NCI-H774 (cell line): ENCODE measurements at places on chromosomes 7 and 10.

DNA sequence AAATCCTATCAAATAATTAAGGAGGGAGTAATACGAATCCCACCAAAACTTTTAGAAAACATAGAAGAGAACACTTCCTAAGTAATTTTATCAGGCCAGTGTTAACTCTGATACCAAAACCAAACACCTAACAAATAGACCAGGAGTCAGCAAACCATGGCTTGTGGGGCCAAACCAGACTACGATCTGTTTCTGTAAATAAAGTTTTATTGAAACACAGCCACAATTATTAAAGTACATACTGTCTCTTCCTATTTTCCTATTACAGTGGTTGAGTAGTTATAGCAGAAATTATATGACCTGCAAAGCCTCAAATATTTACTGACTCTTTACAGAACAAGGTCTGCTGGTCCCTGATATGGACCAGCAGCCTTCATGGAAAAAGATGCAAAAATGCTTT, 73.1 kb upstream of the ELN start:
- DNase-seq: no peak

- DNase-seq: no peak
These were observed 278.4 kb downstream of the ANKRD30A start for GRCh38 chr10:37403776-37404175.

GRCh38 chr7:149490083-149490760, 7.4 kb downstream of the ZNF746 start:
- no peak for DNase-seq

DNA sequence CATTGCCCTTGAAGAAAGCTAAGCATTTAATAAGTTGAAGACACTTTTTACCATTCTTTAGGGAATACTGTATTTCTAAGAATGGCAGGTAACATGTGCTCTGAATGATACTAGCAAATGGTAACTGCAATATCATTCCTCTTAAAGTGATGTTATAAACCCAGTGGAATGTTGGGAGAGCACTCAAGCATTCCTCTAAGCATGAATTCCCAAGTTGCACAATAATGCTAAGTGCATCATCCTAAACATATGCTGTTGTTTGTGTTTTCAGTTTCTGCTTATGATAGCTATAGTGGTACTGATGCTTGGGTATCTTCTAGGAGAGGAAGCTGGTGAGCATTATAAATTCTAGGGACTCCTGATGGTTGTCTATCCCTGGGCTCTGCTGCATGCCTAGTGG, 673.9 kb downstream of the PHTF2 start:
- DNase-seq: no peak

GRCh38 chr7:109295158-109295557, 725.5 kb downstream of the DNAJB9 start:
- no peak for DNase-seq

DNA sequence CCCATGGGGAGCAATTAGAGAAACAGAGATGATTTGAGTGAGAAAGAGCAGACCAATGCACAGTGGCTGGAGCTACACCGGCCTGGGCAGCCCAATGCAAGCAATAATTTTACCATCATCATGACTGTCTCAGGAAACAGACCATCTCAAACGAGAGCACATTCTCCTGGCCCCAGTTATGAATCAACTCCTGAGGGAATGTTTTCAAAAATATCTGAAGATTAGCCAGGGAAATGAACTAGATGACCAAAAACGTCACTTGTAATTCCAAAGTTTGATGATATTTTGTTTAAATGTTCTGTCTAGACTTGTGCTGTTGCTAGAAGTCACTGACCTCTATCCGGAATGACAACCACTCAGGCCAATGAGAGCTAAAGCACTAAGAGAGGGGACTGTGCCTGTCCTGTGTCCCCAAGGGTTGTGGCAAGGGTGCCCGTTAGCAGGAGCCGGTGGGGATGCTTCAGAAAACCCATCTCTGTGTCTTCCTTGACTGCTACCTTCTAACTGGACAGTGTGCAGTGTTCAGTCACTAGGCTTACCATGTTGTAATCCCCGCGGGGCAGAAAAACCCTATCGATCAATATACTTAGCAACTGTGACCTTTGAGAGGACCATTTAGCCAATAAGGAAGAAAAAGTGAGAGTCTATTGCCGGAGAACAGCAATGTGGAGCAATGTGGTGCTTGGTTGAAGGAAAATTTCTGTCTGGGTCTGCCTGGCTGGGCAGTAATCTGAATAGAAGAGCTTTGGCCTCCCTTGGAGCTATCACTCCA, 202.4 kb downstream of the ADAM12 start:
- no peak for DNase-seq

DNA sequence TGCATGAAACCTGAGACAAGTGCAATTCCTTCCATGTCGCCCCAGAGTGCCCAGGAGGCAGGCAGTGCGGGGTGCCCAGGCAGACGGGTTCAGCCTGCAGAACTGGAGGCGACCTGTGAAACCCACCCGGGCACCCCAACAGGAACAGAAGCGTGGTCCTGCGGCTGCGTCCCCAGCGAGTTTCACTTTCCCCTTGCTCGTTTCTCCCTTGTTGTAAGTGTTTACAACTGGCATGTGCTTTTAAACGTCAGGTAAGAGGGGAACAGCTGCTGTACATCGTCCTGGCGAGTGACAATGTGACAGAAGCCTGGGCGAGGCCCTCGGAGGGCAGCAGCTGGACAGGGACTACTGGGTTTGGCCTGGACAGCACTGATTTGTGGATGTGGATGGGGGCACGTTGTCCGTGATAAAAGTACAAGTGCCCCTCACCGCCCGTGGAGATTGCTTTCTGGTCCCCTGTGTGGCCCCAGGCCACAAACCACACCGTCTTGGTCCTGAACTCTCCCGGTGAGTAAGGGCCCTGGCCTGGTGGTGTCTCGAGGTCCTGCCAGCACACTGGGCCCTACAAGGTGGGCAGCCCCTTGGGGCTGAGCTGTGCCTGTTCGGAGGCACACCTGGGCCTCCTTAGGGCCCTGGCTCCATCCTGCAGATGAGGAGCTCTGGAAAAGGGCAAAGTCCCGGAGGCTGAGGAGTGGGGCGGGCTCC, 4.0 kb downstream of the VENTX start:
- no peak for DNase-seq

DNA sequence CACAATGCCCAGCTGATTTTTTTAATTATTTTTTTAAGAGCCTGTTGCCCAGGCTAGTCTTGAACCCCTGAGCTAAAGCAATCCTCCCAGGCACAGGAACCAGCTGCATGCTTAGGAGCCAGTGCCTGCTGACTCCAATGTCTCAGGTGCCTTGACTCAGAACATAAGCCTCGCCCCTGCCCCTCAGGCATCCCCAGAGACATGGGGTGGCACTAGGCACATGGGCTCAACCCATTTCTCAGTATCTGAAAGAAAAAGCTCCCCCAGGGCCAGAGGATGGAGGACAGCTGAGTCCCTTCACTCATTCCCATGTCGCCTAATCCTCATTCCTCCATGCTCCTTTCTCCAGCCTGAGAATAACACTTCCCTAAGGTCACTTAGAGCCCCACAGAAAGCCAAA, 39.1 kb downstream of the KCNH2 start:
- no peak for DNase-seq

- DNase-seq: no peak
These were observed 80.8 kb downstream of the ZNF92 start for GRCh38 chr7:65454469-65454868.

DNA sequence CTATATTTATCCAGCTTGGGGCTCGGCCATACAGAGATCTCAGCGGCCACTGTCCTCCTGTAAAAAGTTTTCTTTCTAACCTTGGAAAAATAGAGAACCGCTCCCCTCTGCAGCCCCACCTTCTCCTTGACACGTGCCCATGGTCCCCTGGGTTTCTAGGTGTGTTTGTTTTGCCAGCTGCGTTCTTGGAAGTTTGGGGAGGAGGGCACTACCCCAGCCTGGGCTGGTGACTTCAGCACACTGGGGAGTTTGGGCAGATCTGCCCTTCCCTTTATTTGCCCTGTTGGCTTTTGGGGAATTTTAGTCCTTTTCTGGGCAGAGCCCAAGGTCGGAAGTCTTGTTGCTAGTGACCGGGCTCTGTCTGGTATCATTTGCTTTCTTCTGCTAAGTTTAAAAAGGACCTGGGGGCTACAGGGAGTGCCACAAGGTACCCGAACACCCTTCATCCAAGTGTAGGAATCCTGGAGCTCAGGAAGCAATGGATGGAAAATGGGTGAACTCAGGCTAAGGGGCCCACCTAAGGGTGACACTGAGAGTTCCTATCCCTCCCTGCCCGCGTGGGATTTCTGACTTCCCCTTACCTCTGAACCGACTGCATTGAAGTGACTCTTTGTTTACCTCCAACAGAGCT, 1.7 kb downstream of the ADAMTS14 start:
- DNase-seq: no peak

DNA sequence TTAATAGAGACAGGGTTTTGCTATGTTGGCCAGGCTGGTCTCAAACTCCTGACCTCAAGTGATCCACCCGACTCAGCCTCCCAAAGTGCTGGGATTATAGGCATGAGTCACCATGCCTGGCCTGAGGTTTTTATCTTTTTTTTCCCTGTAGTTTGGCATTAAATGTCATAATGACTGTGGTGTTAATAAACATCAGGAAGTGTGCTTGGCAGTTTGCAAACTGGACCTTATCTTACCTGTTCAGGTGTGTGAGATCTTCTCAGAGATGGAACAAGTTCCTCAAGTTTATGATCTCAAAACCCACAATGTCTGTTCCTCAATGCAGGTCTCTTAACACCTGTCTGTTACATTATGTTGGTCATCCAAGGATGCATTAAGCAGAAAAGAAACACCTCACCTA, 80.0 kb downstream of the ARID5B start:
- no peak for DNase-seq

GRCh38 chr7:159144758-159145489, at the start of gene VIPR2:
Gene VIPR2, minus strand, starts transcription at chr7:159144867. Its CDS starts 96 bp downstream, at chr7:159144771.
- no peak for DNase-seq

DNA sequence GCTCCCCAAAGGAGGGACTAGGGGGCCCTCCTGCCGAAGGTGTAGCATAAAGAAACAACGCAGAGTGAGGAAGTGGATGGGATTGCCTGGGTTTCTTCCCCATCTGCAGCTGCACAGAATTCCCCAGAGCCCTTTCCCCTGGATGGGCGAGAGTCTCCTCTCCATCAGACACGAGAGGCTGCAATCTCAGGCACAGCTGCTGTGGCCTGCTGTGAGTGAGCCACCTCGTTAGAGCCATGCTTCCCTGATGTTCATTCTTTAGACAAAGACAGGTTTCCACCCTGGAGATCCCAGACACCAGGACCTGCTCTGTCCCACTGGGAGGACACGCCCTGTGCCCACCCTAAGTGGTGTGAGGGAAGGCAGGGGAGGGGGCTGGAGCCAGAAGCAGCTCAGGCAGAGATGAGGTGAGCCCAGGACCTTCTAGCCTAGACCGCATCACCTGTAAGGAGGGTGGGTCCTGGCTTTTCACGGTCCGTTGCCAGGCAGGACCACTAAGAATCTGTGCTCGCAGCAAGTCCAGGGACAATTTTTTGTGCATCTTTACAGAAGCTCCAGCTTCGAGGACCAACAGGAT, 268.6 kb upstream of the TCERG1L start:
- no peak for DNase-seq

DNA sequence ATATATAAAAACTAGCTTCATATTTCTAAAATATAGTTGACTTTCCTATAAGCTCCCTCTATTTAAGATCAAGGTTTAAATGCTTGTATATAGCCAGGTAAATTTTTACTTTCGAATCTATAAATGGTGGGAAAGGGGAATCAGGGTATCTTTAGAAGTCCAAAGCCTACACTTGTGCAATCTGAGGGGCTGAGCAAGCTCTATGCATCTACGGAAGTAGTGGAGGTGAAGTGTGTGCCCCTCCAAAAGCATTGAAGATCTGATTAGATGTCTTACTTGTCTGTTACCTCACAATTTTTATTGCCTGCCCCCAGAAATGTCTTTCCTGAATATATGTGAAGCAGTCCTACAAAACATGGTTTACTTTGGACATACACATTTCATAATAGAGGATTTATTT, 1.6 kb downstream of the AKAP9 start:
- no peak for DNase-seq

DNA sequence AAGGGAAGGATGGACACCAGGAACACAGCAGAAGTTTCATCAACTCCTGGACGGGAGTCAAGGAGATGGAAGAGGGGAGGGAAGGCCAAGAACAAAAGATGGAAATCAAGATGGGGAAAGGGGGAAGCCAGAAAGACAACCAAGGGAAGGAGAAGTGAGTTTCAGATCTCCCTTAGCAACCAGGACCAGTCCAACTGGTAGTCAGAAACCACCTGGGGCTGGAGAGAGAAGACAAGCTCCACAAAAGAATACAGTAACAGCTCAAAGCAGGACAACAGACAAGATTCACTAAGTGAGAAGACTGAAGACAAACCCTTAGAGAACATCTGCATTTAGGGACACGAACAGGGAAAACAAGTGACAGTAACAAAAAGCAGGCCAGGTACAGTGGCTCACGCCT, 30.6 kb downstream of the CDCA7L start:
- no peak for DNase-seq

DNA sequence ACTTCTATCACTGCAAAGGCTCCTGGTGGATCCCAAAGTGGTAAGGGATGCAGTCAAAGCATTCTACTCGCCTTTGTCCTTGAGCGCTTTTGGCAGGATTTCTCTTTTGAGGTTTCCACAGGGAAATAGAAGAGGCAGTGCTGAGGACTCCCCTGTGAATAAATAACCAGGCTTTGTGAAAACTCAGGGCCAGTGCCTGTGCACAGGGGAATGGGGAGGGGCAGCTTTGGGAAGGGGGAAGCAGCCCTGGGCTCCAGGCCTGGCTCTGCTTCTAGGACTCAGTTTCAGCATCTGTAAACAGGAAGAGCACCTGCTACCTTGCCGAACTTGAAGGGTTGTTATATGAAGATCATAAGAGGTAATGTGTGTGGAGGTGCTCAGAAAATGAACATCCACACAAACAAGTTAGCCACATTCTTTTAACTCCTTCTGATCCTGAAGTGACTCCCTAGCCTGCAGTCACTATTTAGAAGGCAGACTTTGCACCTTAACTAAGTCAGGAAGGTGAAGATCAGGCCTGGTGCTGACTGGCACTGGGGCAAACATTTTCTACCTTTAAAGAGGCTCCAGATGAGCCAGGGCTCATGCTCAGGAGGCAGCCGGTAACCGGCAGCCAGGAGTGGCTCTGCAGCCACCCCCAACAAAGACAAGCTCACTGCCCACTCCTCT, 22.5 kb upstream of the MMP21 start:
- DNase-seq: no peak

- no peak for DNase-seq
These were observed 194.3 kb downstream of the ELFN1 start for GRCh38 chr7:1864161-1864940.

DNA sequence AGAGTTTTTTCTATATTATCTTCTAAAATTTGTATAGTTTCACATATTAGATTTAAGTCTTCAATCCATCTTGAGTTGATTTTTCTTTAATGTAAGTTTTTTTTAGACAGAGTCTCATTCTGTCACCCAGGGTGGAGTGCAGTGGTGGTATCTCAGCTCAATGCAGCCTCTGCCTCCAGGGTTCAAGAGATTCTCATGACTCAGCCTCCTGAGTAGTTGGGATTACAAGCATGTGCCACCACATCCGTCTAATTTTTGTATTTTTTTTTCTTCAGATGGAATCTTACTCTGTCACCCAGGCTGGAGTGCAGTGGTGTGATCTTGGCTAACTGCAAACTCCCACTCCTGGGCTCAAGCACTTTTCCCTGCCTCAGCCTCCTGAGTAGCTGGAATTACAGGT, 143.4 kb upstream of the ZNF92 start:
- no peak for DNase-seq
